ENCODE measurements at places on chromosomes 16 and 17.

- no peak for DNase-seq
Measured at GRCh38 chr16:1950047-1950446, 4.4 kb downstream of the RPL3L start.

GRCh38 chr16:28010671-28011070, 52.8 kb downstream of the GSG1L start:
- no peak for DNase-seq

GRCh38 chr17:59892924-59893675, at the start of the genes RPS6KB1 and TUBD1:
Gene RPS6KB1 (plus strand): TSS chr17:59893121. CDS start chr17:59893185, 64 bp downstream.
Gene TUBD1 (minus strand): TSS chr17:59892943. CDS start chr17:59891002, 1,941 bp downstream.
- DNase-seq = peak; percentile 95

DNA sequence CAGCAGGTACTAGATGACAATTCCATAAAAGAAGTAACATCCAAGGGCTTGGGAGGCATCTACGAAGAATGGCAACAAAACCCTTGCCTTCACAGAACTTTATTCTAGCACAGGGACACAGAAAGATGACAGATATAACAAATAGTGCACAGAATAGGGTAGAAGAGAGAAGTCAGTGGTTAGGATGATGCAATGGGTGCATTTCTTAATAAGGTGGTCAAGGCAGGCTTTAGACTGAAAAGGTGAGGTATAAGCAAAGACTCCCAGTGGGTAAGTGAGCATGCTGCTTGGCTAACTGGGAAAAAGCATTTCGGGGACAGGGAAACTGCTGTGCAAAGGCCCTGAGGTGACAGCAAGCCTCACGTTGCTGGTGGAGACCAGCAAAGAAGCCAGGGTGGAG, 175.9 kb downstream of the XYLT1 start:
- DNase-seq = no peak

DNA sequence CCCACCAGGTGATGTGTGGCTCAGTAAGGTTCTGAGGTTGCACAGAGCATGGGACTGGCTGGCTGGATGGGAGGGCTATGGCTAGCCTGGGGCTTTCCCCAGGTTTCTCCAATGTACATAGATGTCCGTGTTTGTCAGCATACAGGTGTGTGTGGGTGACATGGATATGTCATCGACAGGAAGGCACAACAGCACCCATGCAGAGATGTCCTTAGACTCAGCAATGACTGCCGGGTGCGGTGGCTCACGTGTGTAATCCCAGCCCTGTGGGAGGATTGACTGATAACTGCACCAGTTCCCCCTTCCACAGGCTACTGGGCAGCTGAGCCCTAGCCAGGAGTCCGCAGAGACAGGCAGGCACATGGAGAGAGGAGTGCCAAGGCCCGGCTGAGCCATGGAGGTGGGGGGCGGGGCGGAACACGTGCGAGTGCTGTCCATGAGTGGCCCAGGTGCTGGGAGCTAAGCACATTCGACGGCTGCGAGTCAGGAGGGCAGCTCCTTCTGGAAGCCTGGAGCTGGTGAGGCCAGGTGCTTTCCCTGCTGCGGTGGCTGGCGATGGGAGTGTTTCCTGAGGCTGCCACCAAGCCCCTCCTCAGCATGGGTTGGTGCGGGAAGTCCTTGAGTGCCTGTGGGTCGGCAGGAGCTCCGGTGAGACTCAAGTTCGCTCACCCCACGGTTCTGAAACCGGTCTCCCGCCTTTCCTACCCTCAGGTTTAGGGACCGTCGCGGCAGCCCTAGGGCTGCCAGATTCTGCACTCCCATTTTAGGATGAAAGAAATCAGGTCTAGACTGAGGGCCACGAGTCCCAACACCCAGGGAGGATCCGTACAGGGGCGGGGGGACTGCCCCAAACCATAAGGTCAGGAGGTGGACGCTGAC, 858 bp upstream of the ASPSCR1 start:
- peak; percentile 79 for DNase-seq

GRCh38 chr16:54110016-54110981, 176.3 kb downstream of the IRX3 start:
- no peak for DNase-seq

GRCh38 chr17:681738-682529, 32.7 kb downstream of the VPS53 start:
- no peak for DNase-seq
